ENCODE measurements at places on chromosomes 6 and 20. TPM values are rescaled to one million over a fixed set of nuclear protein-coding genes. Genes with fewer than 3 reads are reported as not detected.

The CGA gene
- 0.35 TPM for polyA plus RNA-seq

The NKX2-4 gene
- not detected for polyA plus RNA-seq

The TMEM244 gene
- not detected for polyA plus RNA-seq

The LPIN3 gene
- polyA plus RNA-seq: 8.0 TPM

The NELFE gene
- polyA plus RNA-seq: 88.5 TPM

The RAET1L gene
- not detected for polyA plus RNA-seq

The PI3 gene
- not detected for polyA plus RNA-seq

The RWDD2A gene
- polyA plus RNA-seq: 8.0 TPM

The SPDEF gene
- polyA plus RNA-seq: 0.17 TPM

DNA sequence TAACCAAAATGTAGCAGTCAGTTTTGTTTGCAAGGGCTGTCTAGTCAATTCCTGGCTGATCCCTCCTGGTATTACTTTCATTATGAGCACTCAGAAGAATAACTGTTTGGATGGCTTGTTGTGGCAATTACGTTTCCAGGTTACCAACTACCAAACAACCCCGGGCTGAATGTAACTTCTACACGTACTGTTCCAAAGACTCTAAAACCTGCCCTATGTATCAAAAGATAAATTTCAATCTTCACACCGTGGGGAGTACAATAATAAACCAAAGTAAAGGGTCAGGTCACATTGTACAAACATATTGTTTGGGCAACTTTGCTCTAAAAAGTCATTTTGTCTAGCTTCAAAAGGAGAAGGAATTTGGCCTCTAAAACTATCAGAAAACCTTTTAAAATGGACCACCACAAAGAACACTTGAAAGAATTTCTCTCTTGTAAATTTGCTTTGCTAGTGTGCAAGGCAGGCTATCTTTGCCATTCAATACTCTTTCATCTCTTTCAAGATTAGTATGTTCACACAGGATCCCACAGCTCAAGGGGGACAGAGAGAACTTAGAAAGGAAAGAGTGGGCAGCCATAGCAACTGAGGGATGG is 27.6 kb downstream of the DCDC2 start:
- no peak for DNase-seq

DNA sequence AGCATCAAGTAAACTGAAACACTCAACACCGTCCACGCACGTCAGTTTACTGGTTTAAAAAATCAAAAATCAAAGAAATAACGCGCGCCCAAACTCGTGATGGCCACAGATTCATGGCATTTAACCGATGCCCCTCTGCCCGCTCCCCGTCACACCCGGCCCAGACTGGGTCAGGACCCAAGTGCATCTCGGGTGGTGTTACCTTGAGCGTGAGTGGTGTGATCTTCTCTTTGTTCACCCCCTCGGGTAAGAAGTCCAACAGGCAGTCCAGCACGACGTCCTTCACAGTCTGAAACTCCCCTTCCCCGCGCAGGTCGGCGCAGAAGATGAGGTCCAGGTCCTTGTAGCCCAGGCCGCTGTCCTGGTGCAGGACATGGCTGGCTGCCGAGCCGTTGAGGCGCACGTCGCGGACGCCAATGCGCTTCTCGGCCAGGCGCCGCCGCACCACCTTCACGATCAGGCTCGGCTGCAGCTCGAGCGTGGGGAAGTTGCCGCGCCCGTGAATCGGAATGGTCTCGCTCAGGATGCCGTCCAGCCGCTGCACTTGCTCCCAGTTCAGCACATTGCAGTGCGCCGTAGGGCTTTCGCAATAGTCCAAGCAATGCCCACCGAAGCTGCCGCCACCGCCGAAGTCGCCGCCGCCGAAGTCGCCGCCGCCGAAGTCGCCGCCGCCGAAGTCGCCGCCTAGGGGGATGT is 945 bp downstream of the TENT5A start:
- peak; percentile 13 for DNase-seq

DNA sequence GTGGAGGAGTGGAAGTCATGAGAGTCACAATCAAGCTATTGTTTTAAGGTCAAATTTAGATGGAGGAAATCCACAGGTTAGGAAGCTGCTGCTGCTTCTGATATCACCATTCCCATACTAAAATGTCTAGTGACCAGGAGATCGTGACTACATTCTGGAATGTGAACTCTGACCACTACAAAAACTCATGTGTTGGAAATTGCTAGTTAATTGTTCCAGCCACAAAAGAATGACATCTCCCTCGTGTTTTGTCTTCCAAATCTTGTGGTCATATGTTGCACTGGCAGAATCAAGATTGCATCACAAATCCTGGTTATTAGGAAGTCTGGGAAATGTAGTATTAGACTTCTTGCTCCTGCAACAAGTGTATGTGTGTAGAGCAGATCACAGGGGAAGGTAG is 441.9 kb downstream of the CD109 start:
- no peak for DNase-seq

DNA sequence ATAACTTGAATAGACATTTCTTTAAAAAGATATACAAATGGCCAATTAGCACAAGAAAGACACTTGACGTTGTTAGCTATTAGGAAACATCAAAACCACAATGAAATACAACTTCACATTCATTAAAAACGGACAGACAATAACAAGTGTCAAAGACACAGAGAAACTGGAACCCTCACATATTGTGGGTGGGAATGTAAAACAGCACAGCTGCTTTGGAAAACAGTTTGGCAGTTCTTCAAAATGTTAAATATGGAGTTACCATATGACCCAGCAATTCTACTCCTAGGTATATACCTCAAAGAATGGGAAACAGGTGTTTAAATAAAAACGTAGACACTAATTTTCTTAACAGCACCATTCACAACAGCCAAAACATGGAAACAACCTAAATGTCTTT is 100.5 kb upstream of the SLC22A23 start:
- DNase-seq: no peak

DNA sequence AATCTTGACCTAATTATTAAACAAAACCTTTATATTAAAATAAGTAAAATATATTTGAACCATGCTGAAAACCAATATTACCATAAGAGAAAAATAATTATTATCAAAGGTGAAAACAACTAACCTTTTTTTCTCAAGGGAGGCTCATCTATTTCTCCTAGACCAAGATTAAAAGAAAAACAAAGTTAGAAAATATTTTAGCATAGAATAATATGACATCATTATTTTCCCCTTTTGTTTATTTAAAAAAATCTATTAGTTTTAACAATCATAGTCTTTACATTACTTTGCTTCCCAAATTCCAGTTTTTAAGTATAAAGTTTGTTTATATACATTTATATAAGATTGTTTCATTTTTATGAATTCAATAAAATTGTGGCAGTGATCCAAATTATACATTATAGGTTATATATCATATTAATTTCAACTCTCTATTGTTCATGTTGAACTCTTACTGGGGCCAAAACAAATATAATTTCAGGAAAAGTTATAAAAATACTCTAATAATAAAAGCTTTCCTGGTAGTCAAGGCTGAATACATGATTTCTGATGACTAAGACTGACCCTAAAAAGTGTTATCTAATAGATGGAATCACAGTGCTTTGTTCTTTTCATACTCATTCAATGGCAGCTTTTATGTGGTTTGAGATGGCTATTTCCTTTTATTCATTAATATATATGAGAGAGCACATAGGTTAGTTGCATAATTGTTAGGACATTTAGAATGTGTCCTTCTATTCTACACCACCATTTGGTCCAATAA is 89.4 kb downstream of the TRDN start:
- no peak for DNase-seq

DNA sequence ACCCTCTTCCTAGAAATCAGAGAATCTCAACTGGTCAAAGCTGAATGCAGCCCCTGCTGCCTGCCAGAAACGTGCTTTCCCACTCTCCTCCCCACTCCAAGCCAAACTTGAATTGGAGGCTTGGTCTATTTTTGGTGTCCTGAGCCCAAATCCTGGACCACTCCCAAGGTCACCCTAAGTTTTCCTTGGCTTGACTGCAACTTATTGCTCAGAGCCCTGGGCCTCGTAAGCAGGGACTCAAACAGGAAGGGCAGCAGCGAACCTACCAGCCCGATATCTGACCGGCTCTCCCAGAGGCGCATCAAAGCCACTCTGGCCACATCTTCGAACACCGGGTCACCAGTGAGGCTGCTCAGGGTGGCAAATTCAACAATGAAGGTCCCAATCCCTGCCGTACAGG is 12.7 kb downstream of the EDEM2 start:
- no peak for DNase-seq

GRCh38 chr6:106886922-106887797 is 87.4 kb downstream of the CD24 start:
- DNase-seq: no peak

DNA sequence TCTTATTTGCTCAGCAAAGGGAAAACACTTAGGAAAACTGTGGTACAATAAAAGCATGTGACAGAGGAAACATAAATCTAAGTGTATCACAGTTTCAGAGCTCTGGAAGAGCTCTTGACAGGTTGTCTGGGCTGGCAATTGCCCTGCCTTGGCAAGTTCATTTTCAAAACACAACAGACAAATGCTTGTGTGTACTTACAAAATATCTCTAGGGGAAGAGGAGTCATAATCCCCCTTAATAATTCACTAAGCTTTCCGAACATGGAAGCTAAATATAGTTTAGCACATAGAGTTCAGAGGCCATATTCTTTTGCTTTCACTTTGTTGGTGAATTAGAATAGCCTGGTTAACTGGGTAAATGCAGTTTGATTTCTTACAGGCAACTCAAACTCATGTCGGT is 211.6 kb upstream of the THEMIS start:
- no peak for DNase-seq

DNA sequence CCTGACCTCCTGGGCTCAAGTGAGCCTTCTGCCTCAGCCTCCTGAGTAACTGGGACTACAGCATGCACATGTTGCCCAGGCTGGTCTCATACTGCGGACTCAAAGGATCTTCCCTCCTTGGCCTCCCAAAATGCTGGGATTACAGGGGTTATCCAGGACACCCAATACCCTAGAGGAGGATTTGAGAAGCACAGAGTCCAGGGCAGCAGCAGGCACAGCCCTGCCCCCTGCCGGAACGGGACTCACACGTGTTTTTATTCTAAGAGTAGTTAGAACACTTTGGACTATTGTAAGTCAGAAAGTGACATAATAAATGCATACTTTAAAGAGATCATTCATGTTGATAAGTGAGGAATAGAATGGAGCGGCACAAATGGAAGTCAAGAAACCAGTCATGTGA is 80.2 kb downstream of the C6orf118 start:
- DNase-seq: no peak

DNA sequence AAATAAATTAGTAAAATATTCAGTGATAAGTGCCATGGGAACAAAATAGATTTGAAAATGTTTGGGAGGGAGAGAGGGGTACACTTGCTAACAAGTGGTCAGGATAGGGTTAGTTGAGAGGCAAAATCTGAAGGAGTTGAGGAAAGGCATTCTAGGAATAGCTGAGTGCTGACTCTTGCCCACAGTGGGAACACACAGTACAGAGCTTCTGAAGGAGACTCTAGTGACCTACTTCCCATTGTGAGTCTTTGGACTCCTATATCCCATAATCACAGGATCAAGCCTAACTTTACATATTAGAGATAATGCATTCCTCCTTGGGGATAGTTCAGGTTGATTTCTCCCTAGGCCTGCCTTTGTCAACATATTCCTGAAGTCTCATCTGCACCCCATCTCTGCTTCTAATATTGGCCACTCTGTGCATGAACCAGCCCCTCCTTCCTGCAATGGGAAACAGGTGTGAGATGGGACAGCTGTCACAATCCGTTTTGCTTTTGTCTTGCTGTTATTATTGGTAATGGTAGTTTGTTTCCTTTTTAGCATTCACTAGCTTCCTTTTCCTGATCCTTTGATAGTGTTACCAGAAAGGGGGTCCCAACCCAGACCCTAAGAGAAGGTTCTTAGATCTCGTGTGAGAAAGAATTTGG is 2.6 kb upstream of the TRIM38 start:
- no peak for DNase-seq

GRCh38 chr6:127210725-127211124 is 55.9 kb upstream of the RNF146 start:
- DNase-seq: no peak

DNA sequence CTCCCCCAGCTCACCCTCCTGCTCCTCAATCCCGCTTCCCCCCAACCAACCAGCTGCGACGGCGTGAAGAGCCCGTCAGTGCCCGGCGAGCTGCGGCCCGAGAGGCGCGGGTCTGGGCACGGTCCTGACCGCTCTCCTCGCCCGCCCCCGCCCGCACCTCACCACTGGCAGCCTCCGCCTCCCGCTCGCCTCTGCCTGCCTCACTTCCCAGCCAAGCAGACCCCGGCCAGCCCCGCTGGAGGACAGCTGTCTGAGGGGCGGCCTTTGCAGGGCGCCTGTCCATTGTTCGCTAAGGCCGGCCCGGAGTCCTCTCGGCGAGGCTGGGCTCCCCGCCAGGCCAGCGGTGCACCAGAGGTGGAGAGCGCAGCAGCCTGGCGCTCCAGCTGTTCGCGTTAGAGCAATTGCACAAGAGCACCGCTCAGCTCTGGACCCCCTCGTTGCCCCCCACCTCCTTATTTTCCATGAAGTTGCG is 1.3 kb downstream of the SOBP start:
- DNase-seq: no peak

DNA sequence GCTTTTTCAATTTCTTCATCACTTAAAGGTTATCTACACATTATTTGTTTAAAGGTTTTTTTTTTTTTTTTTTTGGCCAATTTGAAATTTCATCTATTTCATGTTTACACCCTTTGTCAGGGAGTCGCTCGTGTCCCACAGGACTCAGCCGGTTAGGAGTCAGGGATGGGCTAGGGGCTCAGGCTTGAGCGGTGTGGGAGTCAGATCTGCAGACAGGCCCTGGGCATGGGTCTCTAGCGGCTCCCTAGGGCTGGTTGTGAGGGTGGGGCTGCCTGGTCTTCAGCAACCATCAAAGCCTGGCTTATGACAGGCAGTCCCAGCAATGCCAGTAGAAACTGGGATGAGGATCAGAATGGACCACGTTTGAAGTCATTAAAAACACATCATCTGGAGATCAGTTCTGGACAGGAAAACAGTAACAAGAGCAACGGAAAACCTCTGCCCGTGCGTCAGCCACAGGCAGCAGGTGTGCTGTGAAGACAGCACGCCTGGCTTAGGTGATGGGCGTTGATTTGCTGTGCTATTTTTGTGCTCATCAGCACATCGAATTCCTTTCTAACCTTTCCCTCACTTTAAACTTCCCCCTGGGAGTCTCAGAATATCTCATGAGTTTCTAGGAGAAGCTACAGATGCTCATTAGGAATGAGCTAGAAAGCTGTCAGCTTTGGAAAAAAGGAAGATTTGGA is 91.3 kb upstream of the MPC1 start:
- DNase-seq: no peak

GRCh38 chr6:22098601-22099031 is 198.2 kb downstream of the PRL start:
- peak; percentile 27 for DNase-seq

GRCh38 chr6:128478230-128479047 is 42.0 kb downstream of the PTPRK start:
- no peak for DNase-seq

DNA sequence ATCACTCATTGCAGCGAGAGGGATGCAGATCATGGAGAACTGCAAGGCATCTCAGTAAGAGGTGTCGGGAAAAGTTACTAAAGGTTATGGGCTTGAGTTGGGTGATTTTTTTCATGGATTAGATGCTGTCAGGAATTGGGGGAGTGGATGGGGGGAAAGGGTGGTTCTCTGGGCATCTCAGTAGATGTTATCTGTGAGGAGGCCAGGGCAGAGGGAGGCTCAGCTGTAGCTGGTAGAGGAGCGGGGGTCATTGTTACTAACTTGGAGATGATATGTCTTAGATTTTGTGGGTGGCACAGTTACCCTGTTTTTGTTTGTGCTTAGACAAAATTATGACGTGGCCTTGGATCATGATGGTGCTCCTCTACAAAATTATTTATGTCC is 2.6 kb upstream of the PCMTD2 start:
- DNase-seq: no peak

GRCh38 chr6:159085396-159085895 is 40.7 kb upstream of the TAGAP start:
- no peak for DNase-seq

- DNase-seq: no peak
Observed at GRCh38 chr6:138601128-138601527, 101.8 kb upstream of the NHSL1 start.

All from left renal cortex interstitium (tissue), 4 donors.